ENCODE measurements at places on chromosomes 12 and 14.

DNA sequence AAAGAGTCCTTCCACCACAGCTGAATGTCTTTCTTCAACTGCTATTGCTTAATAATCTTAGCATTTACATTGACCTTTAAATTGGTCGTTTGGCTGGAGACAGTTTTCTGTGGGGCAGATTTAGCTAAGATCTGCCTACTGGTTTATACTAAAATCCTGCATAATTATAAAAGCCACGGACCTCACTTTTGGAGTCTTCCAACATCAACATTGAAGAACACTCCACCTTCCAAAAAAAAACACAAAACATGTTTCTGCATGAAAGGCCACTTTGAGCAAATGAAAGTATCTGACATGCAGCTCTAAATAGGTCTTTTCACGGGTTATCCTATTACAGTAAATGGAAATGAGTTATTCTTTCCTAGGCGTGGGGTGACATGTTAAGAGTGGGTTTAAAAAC is 57.0 kb upstream of the KRR1 start:
- no peak for DNase-seq

- DNase-seq, result no peak
These were observed 80.0 kb upstream of the DICER1 start for GRCh38 chr14:95237121-95237957.

DNA sequence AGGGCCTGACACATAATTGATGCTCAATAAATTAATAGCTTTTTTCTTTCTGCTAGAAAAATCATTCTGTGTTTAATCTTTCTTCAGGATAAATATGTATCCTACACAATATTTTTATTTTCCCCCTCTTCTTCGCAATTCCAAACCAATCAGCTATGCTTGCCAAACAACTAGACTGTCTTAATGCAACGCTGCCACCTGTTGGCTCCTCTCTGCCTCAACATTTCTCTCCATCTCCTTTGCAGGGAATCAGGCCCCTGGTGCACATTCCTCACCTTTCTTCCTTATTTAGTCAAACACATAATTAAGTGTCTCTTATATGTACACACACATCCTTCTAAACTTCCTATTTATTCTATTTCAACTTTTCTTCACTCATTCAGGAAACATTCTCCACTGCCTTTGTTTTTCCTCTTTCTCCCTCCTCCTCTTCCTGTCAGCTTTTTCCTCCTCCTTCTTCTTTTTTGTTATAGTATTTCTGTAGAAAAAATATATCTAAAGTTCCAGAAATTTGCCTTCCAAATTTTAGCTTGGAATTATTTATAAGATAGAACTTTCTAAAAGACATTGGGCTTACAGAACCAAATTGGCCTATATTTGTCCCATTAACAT is 406.0 kb downstream of the PRKD1 start:
- DNase-seq, result no peak

DNA sequence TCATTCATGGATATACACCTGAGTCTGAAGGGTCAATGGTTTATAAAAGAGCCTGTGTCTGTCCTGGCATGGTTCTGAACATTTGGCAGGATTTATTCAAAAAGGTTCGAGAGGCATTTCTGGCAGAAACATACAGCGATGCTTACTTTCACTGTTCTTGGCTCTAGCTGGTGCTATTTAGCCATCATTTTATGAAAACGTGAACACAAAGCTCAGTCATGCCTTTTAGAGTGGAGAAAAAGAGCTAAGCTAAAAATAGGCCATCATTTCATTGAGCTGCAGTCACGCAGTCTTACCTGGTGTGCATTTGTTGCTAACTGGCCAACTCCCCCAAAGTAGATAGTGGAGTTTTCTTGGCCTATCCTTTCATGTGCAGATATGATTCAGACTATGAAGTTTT is 1209.5 kb downstream of the SLC16A7 start:
- no peak for DNase-seq

GRCh38 chr14:100076606-100077005 is 11.4 kb downstream of the EVL start:
- no peak for DNase-seq

DNA sequence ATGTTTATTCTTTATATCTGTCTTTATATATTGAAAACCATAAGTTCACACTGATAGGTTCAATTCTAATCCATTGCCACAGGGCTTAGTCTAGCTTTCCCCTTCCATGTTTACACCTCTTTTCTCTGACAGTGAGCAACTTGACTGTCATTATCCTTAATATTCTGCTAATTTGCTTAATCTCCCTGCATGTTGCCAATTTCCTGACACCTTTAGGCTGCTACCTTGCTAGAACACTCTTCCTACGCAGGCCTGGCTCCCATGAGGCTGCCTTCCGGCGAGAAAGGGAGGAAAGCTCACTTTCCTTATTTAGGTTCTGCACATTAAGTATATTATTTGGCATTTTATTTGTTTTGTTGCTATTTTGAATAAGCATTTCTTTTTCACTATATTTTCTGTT is 12.8 kb upstream of the FRS2 start:
- DNase-seq, result no peak

- DNase-seq, result peak; percentile 28
These were observed 790 bp downstream of the BTG1 start for GRCh38 chr12:92144631-92145480.

- no peak for DNase-seq
These were observed 3.1 kb upstream of the MDM2 start for GRCh38 chr12:68804657-68805591.

DNA sequence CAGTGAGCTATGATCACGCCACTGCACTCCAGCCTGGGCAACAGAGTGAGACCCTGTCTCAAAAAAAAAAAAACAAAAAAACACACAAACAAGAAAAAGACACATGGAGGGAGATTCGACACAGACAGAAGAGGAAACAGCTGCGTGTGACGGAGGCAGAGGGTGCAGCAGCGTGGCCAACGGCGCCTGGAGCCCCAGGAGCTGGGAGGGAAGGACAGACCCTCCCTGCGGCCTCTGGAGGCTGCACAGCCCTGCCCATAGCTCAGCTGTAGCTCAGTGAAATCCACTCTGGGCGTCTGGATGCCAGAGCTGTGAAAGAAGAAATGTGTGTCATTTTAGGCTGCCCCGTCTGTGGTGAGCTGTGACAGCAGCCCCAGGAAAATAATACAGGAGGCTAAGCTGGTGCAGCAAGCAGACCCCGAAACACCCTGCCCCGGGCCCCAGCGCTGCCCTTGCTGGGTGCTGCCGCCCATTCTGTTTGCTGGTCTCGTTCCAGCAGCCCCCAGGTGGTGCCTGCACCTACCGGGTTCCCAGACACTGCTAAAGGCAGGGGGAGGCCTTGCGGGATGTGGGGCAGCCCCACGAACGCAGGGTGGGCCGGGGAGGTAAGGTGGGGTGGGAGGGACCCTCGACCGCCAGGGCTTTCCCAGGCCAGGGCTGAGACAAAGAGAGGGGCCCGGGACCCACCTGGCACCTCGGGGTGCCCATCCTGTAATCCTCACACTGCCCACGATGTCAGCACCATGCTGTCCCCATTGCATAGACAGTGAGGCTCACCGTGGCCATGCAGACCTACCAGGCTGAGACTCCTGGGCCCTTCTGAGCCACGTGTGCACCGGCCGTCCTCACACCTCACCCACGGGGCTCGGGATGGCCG is 21.2 kb downstream of the GALNT9 start:
- DNase-seq, result no peak

Data from stimulated activated CD8-positive, alpha-beta memory T cell treated with anti-CD3 and anti-CD28 coated beads, Interleukin-4, amount 100 ng/mL, for 4 hours (primary cell).